ENCODE measurements at places on chromosomes 6 and 20.

GRCh38 chr20:17992224-17992637 lies 23.4 kb downstream of the MGME1 start:
- DNase-seq, result no peak

DNA sequence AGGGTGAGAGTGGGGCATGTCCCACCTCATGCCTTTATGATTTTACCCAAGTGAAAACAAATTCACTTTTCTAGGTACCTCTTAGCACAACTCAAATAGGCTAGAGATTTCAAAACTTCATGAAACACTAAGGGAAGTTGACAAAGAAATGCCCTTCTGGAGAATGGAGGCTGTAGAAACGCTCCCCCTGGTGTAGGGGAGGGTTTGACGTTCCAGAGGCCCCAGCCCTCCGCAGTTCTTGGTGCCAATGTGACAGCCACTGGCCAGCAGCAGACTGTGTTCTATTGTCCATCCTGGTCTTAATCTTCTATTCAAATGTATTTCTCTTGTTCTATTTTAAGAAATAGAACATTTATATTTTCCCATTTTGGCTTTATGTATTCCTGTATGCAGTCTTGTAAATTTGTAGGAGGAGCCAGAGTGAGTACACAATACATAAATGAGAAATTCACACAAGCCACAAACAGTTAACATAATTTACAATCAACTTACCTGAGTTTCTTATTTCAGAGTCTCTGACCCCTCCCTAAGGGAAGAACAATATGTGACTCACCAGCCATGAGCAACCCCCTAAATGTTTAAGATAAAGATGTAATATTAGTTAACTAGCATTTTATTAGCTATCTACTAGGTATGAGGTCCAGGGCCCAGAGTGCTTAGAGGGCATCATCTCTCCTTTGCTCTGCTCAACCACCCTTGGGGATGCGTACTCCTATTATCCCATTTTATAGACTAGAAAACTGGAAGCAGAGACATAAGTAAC lies 8.8 kb upstream of the MUC21 start:
- no peak for DNase-seq

- DNase-seq, result no peak
Observed at GRCh38 chr6:26198722-26199056, 111.5 kb downstream of the HFE start.

DNA sequence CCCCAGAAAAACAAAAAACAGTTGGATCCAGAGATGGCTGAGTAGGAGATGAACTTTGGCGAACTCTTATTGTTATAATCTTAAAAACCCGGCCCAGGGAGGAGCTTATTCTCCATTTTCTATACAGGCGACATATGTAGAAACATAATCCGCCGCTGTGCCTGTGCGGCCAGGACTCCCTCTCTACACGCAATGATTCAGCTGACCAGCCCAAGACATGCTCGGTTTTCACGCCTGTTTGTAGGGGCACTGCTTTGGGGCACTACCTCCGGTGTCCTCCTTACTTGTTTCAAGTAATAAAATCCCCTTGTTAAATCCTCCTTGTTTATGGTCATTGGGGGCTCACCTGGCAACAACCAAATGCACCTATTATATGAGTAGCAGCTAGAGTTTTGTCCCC lies 89.9 kb downstream of the SEL1L2 start:
- no peak for DNase-seq

- no peak for DNase-seq
Observed at GRCh38 chr6:56708810-56709597, 66.3 kb upstream of the DST start.

DNA sequence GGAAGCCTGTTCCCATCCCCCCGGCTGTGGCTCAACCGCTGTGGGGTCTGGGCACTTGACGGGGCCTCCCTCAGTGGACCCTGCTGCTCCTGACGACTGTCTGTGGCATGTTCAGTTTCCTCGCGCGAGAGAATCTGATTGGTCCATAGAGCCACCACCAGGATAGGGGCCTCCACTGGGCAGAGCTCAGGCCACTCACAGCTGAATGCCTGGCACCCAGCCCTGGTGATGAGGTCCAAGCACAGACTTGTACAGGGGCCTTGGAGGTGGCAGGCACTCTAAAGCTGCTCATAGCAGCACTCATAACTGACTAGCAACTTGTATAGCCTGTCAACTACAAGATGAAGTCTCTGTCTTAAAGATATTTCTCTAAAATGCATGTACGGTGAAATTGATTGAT lies 368.1 kb downstream of the NRN1 start:
- no peak for DNase-seq

- no peak for DNase-seq
Observed at GRCh38 chr6:168363811-168364792, 44.5 kb upstream of the DACT2 start.

DNA sequence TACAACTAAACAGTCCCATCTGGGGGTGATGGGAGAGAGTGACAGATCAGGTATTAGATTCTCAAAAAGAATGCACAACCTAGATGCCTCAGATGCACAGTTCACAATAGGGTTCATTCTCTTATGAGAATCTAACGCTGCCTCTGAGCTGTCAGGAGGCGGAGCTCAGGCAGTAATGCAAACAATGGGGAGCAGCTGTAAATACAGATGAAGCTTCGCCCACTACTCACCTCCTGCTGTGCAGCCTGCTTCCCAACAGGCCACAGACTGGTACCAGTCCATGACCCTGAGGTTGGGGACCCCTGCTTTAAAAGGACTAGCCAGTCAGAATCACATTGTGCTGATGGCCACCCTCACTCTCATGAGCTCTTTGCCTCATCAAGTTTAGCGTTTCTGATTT lies 247.0 kb upstream of the KCNQ5 start:
- DNase-seq, result no peak

- no peak for DNase-seq
Observed at GRCh38 chr20:1822564-1823449, 72.4 kb upstream of the SIRPA start.

- DNase-seq, result no peak
Observed at GRCh38 chr6:40634429-40634828, 47.3 kb upstream of the LRFN2 start.

DNA sequence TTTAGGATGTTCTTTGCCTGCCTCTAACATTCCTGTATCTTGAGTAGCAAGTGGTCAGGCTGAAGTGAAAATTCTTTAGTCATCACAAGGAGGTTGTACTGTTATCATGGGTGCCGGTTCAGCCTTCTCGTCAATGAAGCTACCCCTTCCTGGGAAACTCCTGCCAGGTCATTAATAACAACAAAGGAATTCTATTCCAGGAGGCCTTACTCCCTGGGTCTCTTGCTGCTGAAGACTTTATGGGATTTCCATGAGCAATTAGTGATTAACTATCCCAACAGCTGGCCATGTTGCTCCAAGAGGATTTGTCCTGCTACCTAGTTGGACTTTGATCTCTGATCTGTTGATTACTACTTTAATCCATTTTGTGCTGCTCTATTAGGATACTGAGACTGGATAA lies 62.7 kb upstream of the ELOVL5 start:
- DNase-seq, result no peak

- DNase-seq, result no peak
Observed at GRCh38 chr6:137856138-137856898, 10.7 kb upstream of the TNFAIP3 start.

Measured in stimulated activated CD8-positive, alpha-beta memory T cell treated with anti-CD3 and anti-CD28 coated beads, Interleukin-7, amount 100 ng/mL, for 24 hours (primary cell).